ENCODE measurements at places on chromosomes 2 and 18.
A peak's percentile ranks its signal among the peaks of the same experiment; 100 is the strongest.

- DNase-seq, result no peak
These were observed 55.6 kb downstream of the RPL37A start for GRCh38 chr2:216554286-216554685.

GRCh38 chr2:77101796-77102452, 420.3 kb downstream of the LRRTM4 start:
- no peak for DNase-seq

DNA sequence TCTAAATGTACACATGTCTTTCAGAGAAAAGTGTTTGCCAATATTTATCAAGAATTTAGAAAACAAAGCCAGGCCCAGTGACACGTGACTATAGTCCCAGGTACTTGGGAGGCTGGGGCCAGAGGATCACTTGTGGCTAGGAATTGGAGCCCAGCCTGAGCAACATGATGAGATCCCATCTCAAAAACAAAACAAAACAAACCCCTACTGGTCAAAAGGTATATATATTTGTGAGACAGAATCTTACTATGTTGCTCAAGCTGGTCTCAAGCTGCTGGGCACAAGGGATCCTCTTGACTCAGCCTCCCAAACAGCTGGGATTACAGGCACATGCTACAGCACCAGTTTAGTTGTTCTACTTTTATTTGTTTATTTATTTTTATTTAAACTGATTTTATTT, 79.2 kb downstream of the ZDBF2 start:
- DNase-seq, result no peak

DNA sequence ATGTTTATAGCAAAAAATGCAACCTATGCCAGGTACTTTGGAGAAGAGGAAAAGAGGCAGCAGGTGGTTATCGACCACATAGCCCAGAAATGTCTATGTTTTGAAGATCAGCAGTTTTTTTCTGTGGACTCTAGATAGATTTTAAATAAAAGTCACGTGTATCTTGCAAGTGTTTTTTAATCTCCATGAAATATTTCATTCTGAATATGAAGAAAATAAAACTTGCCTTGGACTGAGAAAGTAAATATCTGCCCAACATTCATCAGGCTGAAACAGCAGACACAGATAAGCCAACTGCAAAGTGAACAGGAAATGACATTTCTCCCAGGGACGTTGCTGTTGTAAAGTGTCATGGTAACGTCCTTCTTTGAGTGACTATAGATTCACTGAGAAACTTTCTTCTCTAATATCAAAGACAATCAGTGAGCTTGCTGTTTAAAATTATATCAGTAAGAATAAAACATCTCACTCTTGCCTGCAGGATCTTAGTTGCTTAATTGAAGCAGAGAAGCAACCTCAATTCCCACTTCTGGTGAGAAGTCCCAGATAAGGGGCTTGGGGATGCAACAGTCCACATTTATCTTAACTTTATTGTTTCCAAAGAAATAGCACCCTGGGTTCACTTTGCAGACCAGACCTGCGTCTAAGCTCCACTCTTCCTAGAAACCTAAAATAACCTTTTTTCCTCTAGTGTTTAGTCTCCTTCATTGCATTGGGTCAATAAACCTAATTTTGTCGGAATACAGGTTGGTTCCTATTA, 6.3 kb downstream of the MYOM1 start:
- DNase-seq, result no peak

GRCh38 chr2:106996171-106996769, 110.3 kb upstream of the ST6GAL2 start:
- no peak for DNase-seq

DNA sequence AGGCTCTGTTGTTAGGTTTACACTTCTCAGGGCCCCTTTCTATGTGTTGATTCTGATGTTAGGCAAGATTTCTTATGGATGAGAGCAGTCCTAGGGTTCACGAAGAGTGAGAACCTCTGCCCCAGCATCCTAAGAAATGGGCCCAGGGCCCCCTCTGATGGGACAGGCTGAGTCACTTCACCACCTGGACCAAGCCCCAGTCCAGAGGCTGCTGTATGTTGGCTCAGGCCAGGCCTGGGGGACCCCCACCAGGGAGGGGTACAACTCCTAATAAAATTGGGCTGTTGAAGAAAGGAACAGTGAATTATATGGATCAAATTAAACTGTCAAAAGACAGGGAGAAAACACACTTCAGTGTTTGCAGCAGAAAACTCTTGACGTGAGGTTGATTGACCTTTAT, 365.9 kb upstream of the HS6ST1 start:
- no peak for DNase-seq

DNA sequence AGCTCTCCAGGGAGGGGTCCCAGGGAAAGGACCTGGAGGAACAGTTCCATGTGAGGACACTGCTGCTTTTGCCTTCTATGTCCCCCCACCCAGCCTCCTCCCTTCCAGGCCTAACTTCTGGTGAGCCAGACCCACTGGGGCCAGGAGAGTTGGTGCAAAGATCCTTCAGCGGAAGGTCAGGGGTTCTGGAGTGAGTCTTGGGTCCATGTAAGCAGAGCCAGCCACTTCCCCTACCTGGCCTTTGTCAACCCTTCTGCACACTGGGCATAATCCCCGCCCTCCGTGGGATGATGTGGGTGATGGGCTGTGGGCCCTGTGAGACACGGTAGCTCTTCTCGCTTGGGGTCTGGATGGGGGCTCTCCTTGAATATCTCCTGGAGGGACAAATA, 76.9 kb downstream of the RHOB start:
- DNase-seq, result no peak

DNA sequence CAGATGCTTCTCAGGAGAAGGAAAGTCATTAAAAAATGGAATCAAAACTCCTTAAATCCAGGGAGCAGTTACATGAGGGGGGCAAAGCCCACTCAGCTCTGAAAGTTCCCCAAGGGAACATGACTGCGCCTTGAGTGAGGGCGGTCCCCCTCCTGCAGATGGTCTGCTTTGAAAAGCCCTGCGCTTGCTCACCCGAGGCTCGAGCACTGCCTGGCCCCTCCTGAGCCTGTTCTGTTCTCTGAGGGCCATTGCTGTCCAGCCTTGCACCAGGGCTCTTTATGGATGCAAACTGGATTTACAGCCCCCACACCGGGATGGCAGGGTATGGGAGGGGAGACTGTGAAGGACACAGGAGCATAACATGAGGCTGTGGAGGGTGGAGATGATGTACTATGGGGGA, 37.8 kb upstream of the DNMT3A start:
- no peak for DNase-seq

GRCh38 chr2:176122683-176123410, at the start of gene HOXD9:
TSS of gene HOXD9 (plus strand) at chr2:176122719. CDS start at chr2:176122769, 50 bp downstream.
- DNase-seq, result peak; percentile 71

DNA sequence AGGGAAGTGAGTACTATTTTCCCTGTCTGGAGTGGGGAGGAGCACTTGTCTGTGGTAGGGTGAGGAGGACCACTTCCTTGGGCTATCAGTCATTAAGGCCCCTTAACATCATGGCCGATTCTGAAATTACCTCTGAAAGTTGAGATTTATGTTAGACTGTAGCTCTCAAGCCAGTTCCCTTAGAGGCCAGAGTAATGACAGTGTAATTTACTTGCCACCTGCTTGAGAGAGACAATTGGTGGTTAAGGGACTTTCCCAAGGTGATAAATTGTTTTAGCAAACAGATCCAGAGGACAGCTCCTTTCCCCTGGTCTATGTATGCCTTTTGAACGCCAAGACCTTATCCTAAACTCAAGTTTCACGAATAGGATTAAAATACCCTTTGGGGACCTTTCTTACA, 56.1 kb downstream of the NEDD4L start:
- DNase-seq, result no peak

DNA sequence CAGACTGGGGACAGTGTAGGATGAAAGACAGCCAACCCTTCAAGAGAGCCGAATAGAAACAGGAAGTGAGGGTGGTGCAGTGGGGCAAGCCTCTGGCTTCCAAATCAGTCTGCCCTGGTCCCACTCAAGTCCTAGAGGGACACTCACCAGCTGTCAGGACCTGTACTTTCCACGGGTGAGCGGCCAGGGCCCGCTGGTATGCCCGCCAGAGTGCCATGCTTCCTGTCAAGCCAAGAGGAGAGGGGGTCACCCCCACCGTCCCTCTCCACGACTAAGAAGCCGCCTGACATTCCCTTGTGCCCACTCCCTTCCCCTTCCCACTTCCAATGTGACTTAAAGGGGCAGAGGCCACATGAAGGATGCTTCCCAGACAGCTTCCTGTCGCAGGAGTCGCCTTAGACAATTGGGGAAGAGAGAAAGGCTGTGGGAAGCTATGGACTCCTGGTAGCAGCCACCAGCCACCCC, 564 bp downstream of the MPV17 start:
- no peak for DNase-seq

DNA sequence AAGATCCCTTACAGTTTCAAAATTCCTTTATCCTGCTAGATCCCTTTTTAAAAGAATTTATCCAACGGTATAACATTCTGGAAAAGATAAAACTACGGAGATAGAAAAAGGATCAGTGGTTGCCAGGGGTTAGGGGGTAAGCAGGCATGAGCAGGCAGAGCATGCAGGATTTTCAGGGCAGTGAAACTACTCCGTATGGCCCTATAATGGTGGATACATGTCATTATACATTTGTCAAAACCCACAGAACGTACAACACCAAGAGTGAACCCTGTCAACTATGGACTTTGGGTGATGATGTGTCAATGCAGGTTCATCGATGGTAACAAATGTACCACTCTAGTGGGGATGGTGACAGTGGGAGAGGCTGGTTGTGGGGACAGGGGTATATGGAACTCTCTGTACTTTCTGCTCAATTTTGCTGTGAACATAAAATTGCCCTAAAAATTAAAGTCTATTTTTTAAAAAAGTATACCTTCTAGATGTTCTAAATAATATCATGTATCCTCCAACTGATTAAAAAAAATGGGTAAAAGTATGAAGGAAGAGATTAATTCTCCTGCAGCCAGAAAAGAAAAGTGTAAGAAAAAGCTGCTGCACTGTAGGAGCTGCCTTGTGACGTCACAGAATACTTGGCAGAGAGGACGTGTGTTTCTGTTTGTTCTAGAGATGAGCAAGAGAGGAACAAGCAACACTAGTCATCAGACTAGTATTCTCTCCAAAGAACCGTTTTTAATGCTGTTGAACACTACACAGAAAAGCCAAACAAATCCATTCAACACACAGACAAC, 23.6 kb downstream of the ANKRD44 start:
- DNase-seq, result no peak

GRCh38 chr2:99858951-99859596, 283.3 kb downstream of the AFF3 start:
- DNase-seq, result no peak

GRCh38 chr2:31382452-31383120, 32.0 kb downstream of the XDH start:
- no peak for DNase-seq

- DNase-seq, result no peak
These were observed 20.0 kb downstream of the EMX1 start for GRCh38 chr2:72937356-72937669.

- DNase-seq, result no peak
These were observed 109.7 kb upstream of the SP3 start for GRCh38 chr2:174074831-174075230.

- no peak for DNase-seq
These were observed 4.6 kb downstream of the CXCR4 start for GRCh38 chr2:136113209-136113971.

DNA sequence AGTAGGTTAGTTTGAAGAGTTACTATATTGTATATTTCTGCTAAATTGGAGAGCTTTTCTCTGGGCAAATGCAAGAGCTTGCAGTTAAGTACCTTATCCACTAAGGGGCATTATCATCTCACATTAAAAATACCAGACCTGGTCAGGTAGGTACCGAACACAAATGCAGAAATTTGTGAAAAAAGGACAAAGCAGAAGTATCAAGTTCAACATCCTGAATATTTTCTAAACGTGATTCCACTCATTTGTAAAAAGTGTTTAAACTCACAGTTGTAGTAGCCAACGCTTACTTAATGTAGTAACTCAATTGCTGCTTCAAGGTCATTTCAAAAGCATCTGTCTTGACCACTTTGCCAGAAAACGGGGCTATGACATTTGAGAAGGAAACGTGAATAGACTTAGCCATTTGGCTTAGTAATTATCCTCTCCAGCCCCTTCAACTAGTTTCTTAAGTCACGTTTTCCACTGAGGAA, 52.1 kb downstream of the CYRIA start:
- no peak for DNase-seq

GRCh38 chr2:159243529-159243928, 43.0 kb downstream of the WDSUB1 start:
- no peak for DNase-seq

- DNase-seq, result no peak
These were observed 26.4 kb downstream of the ALK start for GRCh38 chr2:29894822-29895614.

- DNase-seq, result no peak
These were observed 64.9 kb upstream of the PSMD14 start for GRCh38 chr2:161243312-161243711.

- DNase-seq, result no peak
These were observed 12.0 kb downstream of the SERPINE2 start for GRCh38 chr2:224027070-224027469.

DNA sequence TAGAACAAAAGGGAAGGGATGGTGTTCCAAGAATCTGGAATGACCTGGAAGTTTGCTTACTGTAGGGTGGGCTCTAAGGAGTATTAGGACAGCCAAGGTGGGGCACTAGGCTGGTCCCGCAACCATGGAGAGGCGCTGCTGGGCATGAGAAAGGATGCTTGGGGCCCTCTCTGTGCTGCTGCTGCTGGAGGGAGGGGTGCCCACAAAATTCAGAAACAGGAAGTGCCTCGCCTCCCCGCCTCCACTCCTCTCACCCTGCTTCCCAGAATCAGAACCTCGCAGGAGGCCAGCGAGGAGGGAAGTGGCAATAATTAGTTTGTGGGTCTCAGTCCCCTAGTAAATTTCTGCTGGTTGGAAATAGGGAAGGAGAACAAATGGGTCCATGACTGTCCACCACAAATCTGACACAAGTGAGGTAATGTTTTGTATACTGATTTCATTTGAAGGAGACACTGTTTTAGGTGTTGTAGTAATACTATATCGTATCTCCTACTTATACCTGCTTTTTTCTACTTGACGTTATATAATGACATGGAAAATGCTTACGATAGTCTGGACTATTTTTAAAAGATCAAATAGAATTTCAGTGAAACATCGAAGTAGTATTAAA, 7.9 kb upstream of the PDCL3 start:
- no peak for DNase-seq

DNA sequence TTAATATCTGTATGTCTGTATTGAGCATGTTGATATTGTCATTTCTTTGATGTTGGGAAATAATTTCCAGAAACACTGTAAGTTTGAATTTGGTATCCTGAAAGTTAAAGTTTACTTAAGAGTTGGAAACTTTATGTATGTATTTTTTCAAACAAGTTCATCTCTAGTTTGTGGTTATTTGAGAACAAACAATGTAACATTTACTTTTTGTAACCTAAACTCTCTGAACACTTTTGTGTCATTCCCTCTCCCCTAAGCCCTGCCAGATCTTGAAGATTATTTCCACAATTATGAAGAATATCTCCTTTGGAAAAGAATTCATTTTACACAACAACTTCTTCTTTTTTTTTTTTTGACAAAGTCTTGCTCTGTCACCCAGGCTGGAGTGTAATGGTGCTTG, 24.9 kb downstream of the TDRD15 start:
- no peak for DNase-seq

- no peak for DNase-seq
These were observed 18.8 kb downstream of the TSN start for GRCh38 chr2:121774235-121774634.

Measured in D721Med (cell line).